DMS53 (cell line): ENCODE measurements at places on chromosomes 6 and 20.

- no peak for DNase-seq
Observed at GRCh38 chr20:53930651-53931504, 139.5 kb downstream of the BCAS1 start.

- DNase-seq, result no peak
Observed at GRCh38 chr6:12952318-12952717, 235.8 kb downstream of the PHACTR1 start.

DNA sequence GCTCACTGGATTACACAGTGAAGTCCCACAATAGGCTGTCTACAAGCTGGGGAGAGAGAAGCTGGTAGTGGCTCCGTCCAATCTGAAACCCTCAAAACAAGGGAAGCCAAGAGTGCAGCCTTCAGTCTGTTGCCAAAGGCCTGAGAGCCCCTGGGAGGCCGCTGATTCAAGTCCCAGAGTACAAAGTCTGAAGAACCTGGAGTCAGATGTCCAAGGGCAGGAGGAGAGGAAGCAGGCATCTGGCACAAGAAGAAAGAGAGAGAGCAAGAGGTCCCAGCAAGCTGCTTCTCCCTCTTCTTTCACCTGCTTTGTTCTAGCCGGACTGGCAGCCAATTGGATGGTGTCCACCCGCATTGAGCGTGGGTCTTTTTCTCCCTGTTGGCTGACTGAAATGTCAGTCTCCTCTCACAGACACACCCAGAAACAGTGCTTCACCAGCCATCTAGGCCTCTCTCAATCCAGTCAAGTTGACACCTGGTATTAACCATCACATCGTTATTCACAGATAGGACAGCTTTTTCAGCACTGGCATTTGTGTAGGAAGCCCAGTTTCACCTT, 51.2 kb downstream of the CRYBG1 start:
- DNase-seq, result peak; percentile 1

- no peak for DNase-seq
Observed at GRCh38 chr6:67450641-67451040, 1184.4 kb upstream of the ADGRB3 start.

GRCh38 chr20:50724851-50725723, 6.3 kb upstream of the PARD6B start:
- no peak for DNase-seq
